ENCODE measurements at places on chromosomes 12 and 14.

DNA sequence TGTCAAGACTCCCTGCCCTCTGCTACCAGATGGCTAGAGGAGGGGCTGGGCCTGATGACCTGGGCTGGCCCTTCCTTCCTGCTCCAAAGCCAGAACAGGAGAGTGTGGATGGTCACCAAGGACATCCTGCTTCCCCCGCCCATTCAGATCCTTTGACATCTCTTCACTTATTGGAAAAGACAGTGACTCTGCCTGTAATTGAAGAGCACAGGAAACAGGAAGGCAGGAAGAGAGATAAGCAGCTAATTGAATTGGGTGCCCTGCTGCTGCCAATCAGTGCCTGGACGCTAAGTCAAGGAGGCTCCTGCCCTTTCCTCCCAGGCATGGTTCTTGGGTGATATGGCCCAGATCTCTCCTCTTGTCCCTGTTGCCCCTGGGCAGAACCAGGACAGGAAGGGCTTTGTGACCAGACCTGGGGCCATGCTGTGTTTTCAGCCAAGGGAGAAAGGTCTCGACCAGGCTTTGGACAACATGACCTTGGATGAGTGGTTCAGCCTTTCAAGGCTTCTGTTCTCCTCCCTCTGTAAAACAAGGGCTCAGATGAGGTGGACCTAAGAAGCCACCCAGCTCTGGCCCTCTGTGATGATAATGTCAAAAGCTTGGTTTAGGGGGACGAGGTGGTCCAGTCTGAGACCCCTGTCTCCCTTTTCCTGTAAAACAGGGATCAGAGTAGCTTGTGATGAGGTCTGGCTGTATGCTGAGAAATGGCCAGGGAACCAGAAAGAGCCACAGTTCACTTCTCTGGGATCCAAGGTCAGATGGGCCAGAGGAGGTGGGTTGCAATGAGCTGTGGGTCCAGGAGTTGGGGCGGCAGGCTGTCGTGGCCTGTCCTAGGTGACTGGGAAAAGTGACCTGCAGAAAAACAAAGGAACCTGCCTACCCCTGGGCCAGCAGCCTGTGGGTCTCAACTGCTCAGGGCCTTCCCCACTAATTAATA lies 38.8 kb downstream of the FAM222A start:
- no peak for DNase-seq

- DNase-seq = no peak
These were observed 31.5 kb downstream of the ANAPC7 start for GRCh38 chr12:110372056-110372425.

GRCh38 chr12:15788233-15789219 lies 662 bp downstream of the EPS8 start:
- peak; percentile 33 for DNase-seq

DNA sequence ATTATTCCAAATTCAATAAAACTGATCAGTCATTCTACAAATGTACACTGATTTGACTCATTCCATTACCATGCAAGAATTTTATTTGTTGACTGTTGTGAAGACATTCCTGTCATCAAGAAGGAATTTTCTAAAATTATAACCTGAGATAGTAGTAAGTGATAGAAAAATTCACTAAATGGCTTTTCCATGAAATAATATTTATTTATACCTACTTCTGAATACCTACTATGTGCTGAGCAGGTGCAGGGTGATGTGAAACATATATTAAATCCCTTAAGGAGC lies 841.7 kb downstream of the NRXN3 start:
- no peak for DNase-seq

- no peak for DNase-seq
These were observed 41.3 kb upstream of the RNU6-8 start for GRCh38 chr14:32244404-32244803.

DNA sequence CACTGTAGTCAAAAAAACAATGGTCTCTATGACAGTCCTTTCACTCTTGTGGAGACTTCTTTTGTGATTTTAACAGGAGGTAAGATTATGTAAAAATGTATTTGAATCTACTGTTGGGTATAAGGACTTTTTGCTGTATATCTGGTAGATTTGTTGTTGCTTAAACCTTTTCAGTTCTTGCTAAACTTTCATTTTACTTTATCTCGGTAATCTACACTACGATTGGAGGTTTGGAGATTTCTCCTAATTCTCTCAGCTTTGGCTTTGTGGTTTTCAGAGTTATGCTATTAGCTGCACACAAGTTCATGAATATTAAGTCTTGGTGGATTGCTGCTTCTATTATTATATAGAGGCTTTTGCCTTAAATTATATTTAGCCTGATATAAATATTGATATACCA lies 116.6 kb upstream of the HIF1A start:
- DNase-seq = no peak

DNA sequence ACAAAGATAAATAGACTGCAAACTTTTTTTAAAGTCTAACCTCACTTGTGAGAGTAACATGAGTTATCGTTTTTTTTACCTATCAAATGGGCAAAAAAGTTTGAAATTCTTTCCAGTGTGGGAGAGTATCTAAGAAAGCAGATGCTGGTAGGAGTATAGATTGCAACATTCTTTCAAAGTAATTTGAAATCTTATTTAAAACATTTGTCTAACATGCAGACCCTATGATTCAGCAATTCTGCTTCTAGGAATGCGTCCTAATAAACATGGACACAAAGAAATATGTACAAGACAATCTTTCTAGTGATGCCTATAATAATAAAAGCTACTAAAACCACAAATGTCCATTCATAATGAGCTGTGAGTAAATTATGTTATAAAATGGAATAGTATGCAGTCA lies 110.4 kb upstream of the TMCC3 start:
- DNase-seq = no peak

- no peak for DNase-seq
These were observed 33.2 kb upstream of the FAM222A start for GRCh38 chr12:109680264-109681005.

DNA sequence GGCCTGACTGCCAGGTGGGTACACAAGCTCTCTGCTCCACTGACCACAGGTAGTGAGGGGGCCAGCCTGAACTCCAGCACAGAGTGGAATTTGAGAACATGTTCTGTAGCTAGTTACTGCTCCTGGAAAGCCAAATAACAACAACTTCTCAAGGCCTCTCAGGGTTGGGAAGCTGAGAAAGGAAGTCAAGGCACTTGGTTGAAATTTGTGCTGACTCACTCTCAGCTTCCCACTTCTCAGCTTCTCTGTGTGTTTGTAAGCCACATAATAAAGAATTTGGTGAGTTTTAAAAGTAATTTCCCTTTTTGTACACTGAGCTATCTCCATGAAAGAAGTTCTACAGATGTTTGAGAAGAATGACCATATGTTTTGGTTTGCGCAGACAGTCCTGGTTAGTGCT lies 234.9 kb downstream of the KTN1 start:
- no peak for DNase-seq
